ENCODE measurements at places on chromosomes 6 and 20. TPM values are rescaled to one million over a fixed set of nuclear protein-coding genes. Genes with fewer than 3 reads are reported as not detected.

- no peak overlapping the region for H3K4me3 ChIP-seq
- no peak overlapping the region for H3K27ac ChIP-seq
- no peaks in the 10 kb centered on the region for H3K36me3 ChIP-seq
- peaks cover 5% of the 10 kb centered on the region for H3K27me3 ChIP-seq
These were observed 84.7 kb downstream of the PHACTR3 start for GRCh38 chr20:59688999-59689398.

DNA sequence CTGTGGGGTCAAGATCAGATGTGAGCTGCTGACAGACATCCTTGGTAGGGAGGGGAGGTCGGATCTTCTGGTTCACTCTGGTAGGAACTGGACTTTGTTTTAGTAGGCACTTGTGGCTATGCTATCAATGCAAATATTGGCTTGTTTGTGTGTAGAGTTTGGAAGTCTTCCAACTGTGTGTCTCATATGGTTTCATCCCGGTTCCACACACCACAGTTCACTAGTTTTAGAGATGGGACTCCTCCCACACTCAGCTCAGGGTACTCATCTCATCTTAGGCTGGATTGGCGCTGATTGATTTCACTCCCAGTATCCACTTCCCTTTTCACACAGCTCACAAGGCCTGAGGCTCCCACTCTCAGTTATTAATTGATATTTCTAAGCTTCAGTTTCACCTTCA, 161.3 kb downstream of the THBS2 start:
- no peak overlapping the region for H3K4me3 ChIP-seq
- no peak overlapping the region for H3K27ac ChIP-seq
- no peaks in the 10 kb centered on the region for H3K36me3 ChIP-seq
- no peaks in the 10 kb centered on the region for H3K4me1 ChIP-seq
- DNase-seq: no peak
- H3K27me3 ChIP-seq: no peaks in the 10 kb centered on the region

GRCh38 chr6:113829696-113830045, 27.5 kb upstream of the MARCKS start:
- no peak for DNase-seq
- no peak overlapping the region for H3K27ac ChIP-seq
- H3K4me1 ChIP-seq: no peaks in the 10 kb centered on the region
- H3K36me3 ChIP-seq: no peaks in the 10 kb centered on the region

- no peaks in the 10 kb centered on the region for H3K27me3 ChIP-seq
- H3K4me1 ChIP-seq: no peaks in the 10 kb centered on the region
- H3K36me3 ChIP-seq: no peaks in the 10 kb centered on the region
- DNase-seq: no peak
These were observed 42.7 kb downstream of the MAFB start for GRCh38 chr20:40646361-40646760.

DNA sequence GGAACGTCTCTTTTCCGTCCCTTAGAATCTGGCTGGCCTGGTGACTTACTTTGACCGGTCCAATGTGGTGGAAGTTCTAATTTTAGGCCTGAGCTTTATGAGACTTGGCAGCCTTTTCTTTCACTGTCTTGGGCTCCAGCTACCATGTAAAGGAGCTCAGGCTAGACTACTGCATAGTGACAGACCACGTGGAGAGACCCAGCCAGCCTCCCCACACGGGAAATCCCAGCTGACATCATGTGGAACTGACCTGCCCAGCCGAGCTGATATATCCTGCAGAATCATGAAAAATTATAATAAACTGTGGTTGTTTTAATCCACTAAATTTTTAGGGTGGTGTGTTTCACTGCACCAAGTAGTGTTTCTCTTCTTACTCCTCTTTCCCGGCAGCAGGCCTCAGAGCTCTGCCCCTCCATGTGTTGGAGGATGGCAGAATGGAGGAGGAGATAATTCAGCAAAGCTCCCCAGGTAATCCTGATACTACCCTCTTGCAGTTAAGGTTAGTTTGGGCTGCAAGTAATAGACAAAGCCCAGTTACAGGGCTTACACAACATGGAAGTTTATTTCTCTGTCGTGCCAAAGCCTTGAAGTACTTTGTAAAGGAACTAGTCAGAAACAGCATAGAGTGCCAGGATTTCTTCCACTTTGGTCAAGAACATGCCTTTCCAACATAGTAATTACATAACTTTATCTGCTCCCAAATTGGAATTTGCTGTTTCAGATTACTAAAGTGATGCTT, 87.5 kb downstream of the SH3BGRL2 start:
- no peaks in the 10 kb centered on the region for H3K36me3 ChIP-seq
- H3K4me3 ChIP-seq: no peak overlapping the region
- DNase-seq: no peak
- no peaks in the 10 kb centered on the region for H3K27me3 ChIP-seq
- no peak overlapping the region for H3K27ac ChIP-seq
- H3K4me1 ChIP-seq: no peaks in the 10 kb centered on the region

DNA sequence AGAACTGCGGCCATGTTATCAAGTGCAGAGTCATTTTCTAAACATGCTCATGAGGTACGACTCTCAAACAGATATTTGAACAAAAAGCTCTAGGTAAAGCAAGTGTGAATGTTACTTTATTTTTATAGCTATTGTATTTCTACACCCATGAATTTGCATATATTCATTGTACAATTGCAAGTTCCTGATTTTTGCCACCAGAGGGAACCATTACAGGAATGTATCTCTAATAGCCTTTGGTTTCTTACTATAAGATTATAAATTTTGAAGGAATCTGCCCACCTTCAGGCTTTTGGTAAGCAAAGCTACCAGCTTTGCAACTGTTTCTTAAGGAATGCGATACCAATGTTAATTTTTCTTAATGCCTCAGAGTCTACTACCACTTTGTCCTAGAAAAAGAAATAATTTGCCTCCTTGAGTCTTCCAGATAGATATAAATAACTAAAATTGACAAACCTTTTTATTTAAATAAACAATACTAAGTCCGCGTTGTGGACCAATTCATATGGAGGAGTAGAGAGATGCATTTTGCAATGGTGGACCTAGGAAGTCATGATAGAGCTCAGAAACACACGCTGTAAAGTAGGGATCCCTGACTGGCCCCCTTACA, 125.4 kb upstream of the SAMD5 start:
- no peak for DNase-seq
- H3K27me3 ChIP-seq: no peaks in the 10 kb centered on the region

ASIP gene
- total RNA-seq: not detected

DNA sequence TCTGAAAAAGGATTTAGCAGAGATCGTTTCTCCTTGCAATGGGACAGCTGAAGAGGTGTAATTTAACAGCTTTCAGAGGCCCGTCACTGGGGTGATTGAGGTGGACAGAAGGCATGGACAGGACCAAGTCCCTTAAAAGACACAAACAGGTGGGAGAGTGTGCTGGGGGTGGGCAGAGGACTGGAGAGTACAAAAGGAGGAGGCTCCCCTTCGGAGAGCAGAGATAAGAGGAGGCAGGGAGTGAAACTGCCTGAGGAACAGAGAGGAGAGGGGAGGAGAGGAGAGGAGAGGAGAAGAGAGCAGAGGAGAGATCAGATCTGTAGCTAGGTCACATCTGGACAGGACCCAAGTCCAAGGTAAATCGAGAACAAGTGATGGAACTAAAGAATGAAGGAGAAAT, 48.6 kb upstream of the PKHD1 start:
- no peaks in the 10 kb centered on the region for H3K27me3 ChIP-seq
- no peak for DNase-seq
- no peaks in the 10 kb centered on the region for H3K4me1 ChIP-seq

DNA sequence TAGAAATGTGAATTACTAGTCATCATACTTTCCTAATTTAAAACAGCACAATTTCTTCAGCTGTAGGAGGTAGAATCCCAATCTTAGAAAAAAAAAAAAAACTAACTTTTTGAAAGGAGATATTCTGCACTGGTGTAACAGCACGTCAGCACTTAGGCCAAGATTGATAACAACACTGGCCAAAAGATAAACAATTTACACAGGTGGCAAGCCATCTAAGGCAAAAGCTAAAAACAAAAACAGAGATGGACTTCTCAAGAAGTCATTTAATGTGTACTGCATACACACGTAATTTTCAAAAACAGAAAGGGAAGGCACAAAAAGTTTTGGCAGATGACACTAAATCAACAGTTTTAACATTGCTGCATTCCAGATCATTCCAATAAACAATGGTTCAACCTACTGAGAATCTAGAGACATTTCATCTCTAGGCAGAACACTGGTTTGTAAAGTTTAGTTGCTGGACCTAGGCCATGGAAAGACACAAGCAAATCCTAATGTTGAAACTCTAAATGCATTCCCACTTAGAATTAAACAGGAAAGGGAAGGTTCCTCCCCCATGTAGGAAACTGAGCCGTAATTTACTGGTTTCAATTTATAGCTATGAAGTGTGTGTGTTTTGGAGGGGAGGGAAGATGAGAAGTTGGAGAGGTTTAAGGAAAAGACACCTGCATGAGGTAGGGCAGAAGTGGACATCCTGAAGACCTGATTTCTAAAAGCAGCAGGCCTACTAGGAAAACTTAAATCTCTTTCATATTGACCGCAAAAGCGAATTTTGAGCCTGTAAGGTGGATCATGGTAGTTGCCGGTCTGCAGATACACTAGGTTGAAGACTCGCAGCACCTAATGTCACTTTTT, 1.3 kb downstream of the GCLC start:
- H3K27ac ChIP-seq: peak overlapping the region; percentile 87
- DNase-seq: no peak
- H3K4me3 ChIP-seq: peak overlapping the region; percentile 93
- H3K4me1 ChIP-seq: peaks cover 68% of the 10 kb centered on the region
- H3K36me3 ChIP-seq: peaks cover 8% of the 10 kb centered on the region

RHAG gene
- not detected for total RNA-seq

- H3K4me1 ChIP-seq: peaks cover 16% of the 10 kb centered on the region
- no peak for DNase-seq
- H3K36me3 ChIP-seq: no peaks in the 10 kb centered on the region
- no peak overlapping the region for H3K4me3 ChIP-seq
- H3K27me3 ChIP-seq: peaks cover 11% of the 10 kb centered on the region
- H3K27ac ChIP-seq: peak overlapping the region; percentile 27
These were observed 64.9 kb downstream of the CPNE5 start for GRCh38 chr6:36774331-36774730.

DNA sequence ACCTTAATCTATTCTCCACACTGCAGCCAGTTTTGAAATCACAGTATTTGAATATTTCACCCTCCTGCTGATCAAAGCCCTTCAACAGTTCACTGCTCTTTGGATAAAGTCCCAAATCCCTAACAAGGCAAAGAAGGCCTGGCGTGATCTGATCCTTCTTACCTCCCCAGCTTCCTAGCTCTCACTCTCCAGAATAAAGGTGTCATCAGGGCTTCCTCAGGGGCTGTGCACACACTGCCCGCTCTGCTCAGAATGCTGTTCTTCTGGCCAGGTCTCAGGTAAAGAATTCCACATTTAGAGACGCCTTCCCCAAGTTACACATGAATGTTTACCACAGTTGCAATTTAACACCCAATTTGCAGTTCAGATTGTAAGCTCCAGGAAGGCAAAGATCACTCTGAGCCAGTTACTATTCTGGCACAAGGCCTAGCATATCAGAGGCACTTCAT, 58.9 kb upstream of the MCM9 start:
- no peak for DNase-seq
- H3K36me3 ChIP-seq: no peaks in the 10 kb centered on the region
- no peak overlapping the region for H3K4me3 ChIP-seq
- no peaks in the 10 kb centered on the region for H3K4me1 ChIP-seq

GRCh38 chr6:84815896-84816735, 51.7 kb upstream of the TBX18 start:
- H3K4me1 ChIP-seq: no peaks in the 10 kb centered on the region
- DNase-seq: no peak
- H3K27ac ChIP-seq: no peak overlapping the region
- H3K36me3 ChIP-seq: no peaks in the 10 kb centered on the region

DNA sequence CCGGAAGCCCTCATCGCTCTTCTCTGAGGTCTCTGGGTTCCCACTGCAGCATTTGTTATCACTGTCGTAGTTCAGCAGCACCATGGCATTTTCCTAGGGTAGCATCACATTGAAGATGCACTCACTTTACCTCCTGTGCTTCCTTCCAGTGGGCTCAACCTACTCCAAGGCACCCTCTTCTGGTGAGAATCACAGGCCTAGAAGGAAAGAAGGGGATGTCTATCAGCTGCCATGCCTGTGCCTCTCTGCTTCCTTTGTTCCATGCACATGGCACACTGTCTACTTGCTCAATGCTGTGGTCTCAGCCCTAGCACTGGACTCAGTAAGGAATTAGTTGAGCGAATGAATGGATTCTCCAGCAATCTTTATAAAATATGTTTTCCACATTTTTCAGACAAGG, 22.6 kb downstream of the CST4 start:
- no peaks in the 10 kb centered on the region for H3K27me3 ChIP-seq
- no peaks in the 10 kb centered on the region for H3K4me1 ChIP-seq
- no peak for DNase-seq
- no peak overlapping the region for H3K27ac ChIP-seq

ARFGEF3 gene
- 0.02 TPM for total RNA-seq

- peaks cover 6% of the 10 kb centered on the region for H3K27me3 ChIP-seq
- H3K4me1 ChIP-seq: no peaks in the 10 kb centered on the region
- H3K4me3 ChIP-seq: no peak overlapping the region
- no peak overlapping the region for H3K27ac ChIP-seq
- H3K36me3 ChIP-seq: no peaks in the 10 kb centered on the region
These were observed 23.2 kb upstream of the FAM50B start for GRCh38 chr6:3825851-3826581.

DNA sequence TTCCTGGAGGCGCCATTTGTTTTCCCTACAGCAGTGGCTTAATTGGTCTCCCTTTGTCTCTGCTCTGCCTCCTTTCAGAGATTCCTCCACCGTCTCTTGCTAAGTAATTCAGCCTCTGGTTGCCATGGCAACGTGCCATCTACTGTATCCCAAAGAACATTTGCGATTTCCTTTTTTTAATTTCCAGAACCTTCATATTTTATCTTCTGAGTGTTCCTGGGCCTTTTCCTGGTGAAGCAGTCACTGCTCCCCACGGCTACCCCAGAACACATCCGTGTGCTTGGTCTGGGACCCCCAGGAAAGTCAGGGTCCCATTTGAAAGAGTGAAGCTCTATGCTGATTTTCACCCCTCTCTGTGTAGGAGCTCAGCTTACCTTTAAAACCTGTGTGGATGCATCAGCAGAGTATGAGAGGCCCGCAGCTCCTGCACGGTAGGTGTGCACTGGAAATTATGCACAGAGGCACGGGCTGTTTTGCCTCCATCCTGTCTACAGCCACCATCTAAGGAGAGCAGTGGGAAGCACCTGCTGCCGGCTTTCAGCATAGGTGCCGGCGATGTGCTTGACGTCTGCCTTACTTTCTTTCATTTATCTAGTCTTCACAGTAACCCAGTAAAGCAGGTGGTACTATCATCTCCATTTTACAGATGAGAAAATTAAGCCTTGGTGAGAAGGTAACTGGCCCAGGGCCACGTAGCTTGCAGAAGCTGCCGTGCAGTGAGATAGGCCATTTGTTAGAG, 122.8 kb downstream of the SYCP2 start:
- no peak for DNase-seq
- H3K27me3 ChIP-seq: no peaks in the 10 kb centered on the region
- H3K4me1 ChIP-seq: no peaks in the 10 kb centered on the region
- no peaks in the 10 kb centered on the region for H3K36me3 ChIP-seq

- H3K4me3 ChIP-seq: no peak overlapping the region
- no peak overlapping the region for H3K27ac ChIP-seq
- no peaks in the 10 kb centered on the region for H3K36me3 ChIP-seq
- no peak for DNase-seq
- H3K27me3 ChIP-seq: peaks cover 8% of the 10 kb centered on the region
These were observed 111.8 kb downstream of the PSMB1 start for GRCh38 chr6:170441316-170441715.

MAPK13 gene
- 22.7 TPM for total RNA-seq

All from activated B cell treated with CpG ODN at 0.5 μM for 24 hours (primary cell).